B cell (primary cell): ENCODE measurements at places on chromosomes 11 and 22. TPM values are rescaled to one million over a fixed set of nuclear protein-coding genes. Genes with fewer than 3 reads are reported as not detected.

DNA sequence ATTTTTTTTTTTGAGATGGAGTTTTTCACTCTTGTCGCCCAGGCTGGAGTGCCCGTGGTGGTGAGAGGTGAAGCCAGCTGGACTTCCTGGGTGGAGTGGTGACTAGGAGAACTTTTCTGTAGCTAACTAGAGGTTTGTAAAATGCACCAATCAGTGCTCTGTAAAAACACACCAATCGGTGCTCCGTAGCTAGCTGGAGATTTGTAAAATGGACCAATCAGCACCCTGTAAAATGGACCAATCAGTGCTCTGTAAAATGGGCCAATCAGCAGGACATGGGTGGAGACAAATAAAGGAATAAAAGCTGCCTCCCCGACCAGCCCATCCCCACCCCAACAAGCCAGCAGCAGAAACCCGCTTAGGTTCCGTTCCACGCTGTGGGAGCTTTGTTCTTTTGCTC, 4.4 kb upstream of the RAPSN start:
- no peak overlapping the region for H3K4me3 ChIP-seq
- DNase-seq = no peak
- no peak overlapping the region for H3K27ac ChIP-seq
- H3K4me1 ChIP-seq = peaks cover 5% of the 10 kb centered on the region
- H3K27me3 ChIP-seq = no peaks in the 10 kb centered on the region

DNA sequence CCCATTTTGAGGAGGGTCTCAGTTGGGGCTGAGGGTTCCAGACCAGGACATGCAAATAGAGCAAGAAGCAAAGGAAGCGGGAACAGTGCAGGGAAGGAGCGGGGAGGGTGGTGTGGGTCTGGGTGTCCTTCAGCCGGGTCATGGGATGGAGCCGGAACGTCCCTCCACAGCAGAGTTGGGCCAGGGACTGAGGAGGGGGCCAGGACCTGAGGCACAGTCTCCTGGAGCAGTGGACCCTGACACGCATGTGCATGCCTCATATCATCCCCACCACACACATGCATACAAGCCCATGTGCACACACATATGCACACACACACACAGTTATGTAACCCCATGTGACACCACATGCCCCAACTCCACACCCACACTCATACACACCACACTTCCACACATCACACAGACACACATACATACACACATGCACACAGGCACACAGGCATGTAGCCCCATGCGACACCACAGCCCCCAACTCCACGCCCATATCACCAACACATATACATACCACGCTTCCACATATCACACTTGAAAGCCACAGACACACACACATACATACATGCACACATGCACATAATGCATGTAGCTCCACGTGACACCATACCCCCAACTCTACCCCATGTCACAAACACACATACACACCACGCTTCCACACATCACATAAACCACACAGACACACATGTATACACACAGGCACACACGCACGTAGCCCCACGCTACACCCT, 1026.6 kb downstream of the BRD1 start:
- H3K4me3 ChIP-seq = no peak overlapping the region
- H3K4me1 ChIP-seq = no peaks in the 10 kb centered on the region
- no peaks in the 10 kb centered on the region for H3K36me3 ChIP-seq
- no peak for DNase-seq

DNA sequence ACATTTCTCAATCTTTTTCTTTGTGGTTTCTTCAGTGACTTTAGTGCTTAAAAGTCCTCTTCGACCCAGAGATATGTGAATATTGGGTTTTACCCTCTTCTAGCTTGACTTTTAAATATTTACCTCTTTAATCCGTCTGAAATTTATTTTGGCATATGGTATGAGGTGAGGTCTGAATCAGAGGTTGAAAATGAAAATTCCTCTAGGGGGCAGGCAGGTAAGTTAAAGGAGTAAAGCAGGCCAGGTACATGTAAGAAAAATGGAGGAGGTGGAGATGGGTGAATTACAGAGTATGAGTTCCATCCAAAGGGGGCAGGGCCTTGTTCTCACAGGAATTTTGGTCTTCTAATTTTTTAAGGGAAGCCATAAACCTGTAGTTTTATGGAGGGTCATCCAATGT, 263.8 kb upstream of the NARS2 start:
- DNase-seq = no peak
- H3K27ac ChIP-seq = no peak overlapping the region
- peaks cover 3% of the 10 kb centered on the region for H3K27me3 ChIP-seq
- no peaks in the 10 kb centered on the region for H3K4me1 ChIP-seq

- DNase-seq = no peak
- no peaks in the 10 kb centered on the region for H3K36me3 ChIP-seq
- H3K4me3 ChIP-seq = no peak overlapping the region
- no peak overlapping the region for H3K27ac ChIP-seq
These were observed 14.4 kb downstream of the CDKN1C start for GRCh38 chr11:2870969-2871680.

GRCh38 chr22:35563211-35563610, 22.6 kb downstream of the RASD2 start:
- no peak overlapping the region for H3K27ac ChIP-seq
- no peak overlapping the region for H3K4me3 ChIP-seq
- no peaks in the 10 kb centered on the region for H3K36me3 ChIP-seq
- H3K4me1 ChIP-seq = no peaks in the 10 kb centered on the region
- no peaks in the 10 kb centered on the region for H3K27me3 ChIP-seq

DNA sequence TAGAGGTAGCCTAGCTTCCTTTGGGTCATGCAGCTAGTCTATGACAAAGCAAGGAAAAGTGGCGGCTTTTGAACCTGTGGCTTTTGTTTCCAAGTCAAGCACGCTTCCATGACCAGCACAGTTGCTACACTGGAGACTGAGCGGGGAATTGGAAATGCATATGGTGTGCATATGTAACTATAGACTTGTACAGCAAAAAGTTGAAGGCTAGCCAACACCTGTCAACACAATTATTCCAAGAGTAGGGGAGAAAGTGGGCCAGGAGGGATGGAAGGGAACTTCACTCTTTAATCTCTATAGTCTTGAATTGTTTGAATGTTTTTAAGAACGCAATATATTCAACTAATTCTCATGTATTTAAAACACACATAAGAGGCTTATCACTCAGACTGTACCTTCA, 218.5 kb upstream of the CADM1 start:
- H3K4me3 ChIP-seq = no peak overlapping the region
- H3K36me3 ChIP-seq = no peaks in the 10 kb centered on the region
- H3K27me3 ChIP-seq = no peaks in the 10 kb centered on the region
- DNase-seq = no peak

GRCh38 chr11:118081241-118081958, 4.5 kb downstream of the TMPRSS4 start:
- no peaks in the 10 kb centered on the region for H3K27me3 ChIP-seq
- H3K4me3 ChIP-seq = no peak overlapping the region
- DNase-seq = no peak
- H3K27ac ChIP-seq = no peak overlapping the region

DNA sequence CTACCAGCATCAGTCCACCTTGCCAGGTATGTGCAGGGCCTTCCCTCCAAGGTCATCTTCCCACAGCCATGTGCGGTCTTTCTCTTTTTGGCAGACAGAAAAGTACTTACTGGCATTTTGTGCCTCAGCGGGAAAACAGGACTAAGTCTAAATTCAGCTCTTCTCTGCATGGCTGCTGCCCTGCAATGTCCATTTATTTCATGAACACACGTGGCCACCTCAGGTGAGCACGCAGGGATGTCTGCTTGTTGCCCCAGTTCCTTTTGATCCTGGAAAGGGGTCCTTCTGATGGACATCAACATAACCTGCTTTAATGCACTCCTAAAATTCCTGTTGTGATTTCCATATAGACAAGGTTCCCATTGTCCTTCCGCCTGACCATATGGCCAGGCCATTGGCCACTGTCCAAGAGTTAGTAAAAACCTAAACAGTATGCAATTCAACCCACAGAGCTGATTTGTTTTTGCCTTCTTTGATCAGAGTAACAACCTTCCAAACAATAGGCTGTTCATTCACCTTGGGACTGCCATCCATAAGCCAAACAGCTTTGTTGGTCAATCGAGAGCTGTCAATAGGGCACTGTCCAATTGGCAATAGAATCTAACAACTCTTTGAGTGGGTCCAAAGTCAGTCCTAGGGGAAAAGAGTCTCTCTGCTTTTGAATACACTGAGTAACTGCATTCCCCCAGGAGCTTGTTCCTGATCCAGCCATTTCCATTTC, 5.9 kb downstream of the TREH start:
- no peak overlapping the region for H3K4me3 ChIP-seq
- H3K27me3 ChIP-seq = peaks cover 6% of the 10 kb centered on the region
- H3K27ac ChIP-seq = no peak overlapping the region
- H3K4me1 ChIP-seq = no peaks in the 10 kb centered on the region
- no peak for DNase-seq
- H3K36me3 ChIP-seq = no peaks in the 10 kb centered on the region

GRCh38 chr11:130804306-130805076, 111.8 kb downstream of the SNX19 start:
- H3K36me3 ChIP-seq = no peaks in the 10 kb centered on the region
- H3K27ac ChIP-seq = no peak overlapping the region
- H3K4me1 ChIP-seq = no peaks in the 10 kb centered on the region
- no peaks in the 10 kb centered on the region for H3K27me3 ChIP-seq
- no peak for DNase-seq

GRCh38 chr22:49997932-49998717, 14.4 kb downstream of the IL17REL start:
- no peaks in the 10 kb centered on the region for H3K36me3 ChIP-seq
- peaks cover 25% of the 10 kb centered on the region for H3K4me1 ChIP-seq
- H3K27ac ChIP-seq = no peak overlapping the region
- no peaks in the 10 kb centered on the region for H3K27me3 ChIP-seq

DNA sequence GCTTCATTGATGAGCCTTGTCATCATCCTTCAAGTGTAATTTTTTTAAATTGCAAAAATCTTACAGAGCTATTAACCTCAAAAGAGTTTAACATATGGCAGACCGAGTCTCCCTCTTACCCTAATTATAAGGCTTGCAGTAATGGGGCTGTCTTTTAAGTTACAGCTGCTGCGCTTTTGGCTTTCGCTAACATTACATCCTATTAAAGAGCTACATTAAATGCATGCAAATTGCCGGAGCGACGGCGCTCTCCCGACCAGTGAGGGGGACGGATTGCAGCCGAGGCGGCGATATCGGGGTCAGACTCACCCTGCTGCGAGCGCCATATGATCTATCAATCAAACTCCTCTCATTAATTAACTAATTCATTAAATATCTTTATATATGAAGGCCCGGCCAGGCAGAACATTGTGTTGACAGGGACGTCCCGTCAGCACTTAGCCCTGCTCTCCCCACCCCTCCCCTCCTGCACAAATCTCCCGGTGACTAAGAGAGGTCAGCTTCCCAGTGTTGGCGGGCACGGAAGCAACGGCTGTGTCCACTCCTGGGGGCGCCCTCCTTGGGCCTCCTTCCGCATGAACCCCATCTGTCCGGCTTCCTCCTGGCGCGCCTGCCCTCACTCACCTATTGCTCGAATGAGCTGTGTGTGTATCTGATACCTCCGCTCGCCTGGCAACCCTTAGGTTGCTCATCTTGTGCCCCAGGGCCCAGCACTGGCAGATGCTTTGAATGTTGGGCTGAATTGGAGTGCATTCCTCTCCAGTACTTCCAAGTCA, 156.0 kb upstream of the CADM1 start:
- no peaks in the 10 kb centered on the region for H3K27me3 ChIP-seq
- no peak overlapping the region for H3K27ac ChIP-seq
- no peaks in the 10 kb centered on the region for H3K4me1 ChIP-seq
- DNase-seq = no peak
- H3K36me3 ChIP-seq = no peaks in the 10 kb centered on the region

DNA sequence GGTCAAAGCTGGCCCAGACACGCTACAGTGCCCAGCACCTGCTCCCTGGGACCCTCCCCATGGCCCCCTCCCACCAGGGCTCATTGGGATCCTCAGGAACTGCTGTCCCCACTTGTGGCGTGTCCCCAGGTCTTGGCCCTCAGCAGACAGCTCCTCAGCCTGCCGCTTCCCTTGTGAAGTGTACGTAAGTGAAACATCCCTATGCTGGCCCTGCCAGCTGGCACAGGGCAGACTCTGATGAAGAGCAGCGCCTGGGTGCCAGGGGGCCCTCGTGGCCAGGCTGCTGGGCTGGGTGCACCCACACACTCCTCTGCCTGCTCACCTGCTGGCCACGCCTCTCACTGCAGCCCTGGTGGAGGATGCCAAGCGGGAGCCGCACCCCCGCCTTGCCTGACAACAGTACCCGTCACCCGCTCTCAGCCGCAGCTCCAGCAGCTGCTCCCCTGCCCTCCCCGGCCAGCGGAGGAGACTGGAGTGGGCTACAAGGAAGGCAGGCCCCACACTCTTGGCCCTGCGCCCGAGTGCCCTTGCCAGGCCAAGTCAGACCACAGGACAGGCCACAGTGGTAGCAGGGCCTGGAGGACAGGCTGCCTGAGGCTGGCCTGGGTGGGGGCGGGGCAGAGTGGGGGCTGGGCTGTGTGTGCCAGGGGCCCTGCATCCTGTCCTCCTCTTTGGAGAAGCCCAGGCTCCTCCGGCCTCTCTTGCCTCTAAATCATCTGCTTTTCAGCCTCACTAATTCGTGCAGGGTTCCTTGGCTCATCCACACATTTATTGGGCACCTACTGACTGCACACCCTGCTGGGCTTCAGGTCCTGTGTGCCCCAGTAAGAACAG, 39.5 kb downstream of the IGF2 start:
- no peaks in the 10 kb centered on the region for H3K36me3 ChIP-seq
- no peak overlapping the region for H3K4me3 ChIP-seq

GRCh38 chr11:69659591-69659990, 15.6 kb downstream of the LTO1 start:
- H3K36me3 ChIP-seq = no peaks in the 10 kb centered on the region
- no peak overlapping the region for H3K27ac ChIP-seq
- no peaks in the 10 kb centered on the region for H3K27me3 ChIP-seq
- no peaks in the 10 kb centered on the region for H3K4me1 ChIP-seq

TRPM5 gene
- total RNA-seq = not detected in 2 replicates

FERMT3 gene
- total RNA-seq = 96.2 and 106 TPM in 2 replicates

PES1 gene
- 72.7 and 75.2 TPM in 2 replicates for total RNA-seq

OR8G5 gene
- total RNA-seq = not detected in 2 replicates

ALDH3B1 gene
- 0.39 and 0.81 TPM in 2 replicates for total RNA-seq

FGF3 gene
- total RNA-seq = not detected in 2 replicates

APOBEC3F gene
- 76.8 and 86.4 TPM in 2 replicates for total RNA-seq

LAYN gene
- total RNA-seq = not detected in 2 replicates

BLID gene
- total RNA-seq = not detected in 2 replicates
